ENCODE measurements at places on chromosomes 1 and 21.

GRCh38 chr1:167751676-167752075 lies 29.9 kb downstream of the MPZL1 start:
- no peak for DNase-seq

DNA sequence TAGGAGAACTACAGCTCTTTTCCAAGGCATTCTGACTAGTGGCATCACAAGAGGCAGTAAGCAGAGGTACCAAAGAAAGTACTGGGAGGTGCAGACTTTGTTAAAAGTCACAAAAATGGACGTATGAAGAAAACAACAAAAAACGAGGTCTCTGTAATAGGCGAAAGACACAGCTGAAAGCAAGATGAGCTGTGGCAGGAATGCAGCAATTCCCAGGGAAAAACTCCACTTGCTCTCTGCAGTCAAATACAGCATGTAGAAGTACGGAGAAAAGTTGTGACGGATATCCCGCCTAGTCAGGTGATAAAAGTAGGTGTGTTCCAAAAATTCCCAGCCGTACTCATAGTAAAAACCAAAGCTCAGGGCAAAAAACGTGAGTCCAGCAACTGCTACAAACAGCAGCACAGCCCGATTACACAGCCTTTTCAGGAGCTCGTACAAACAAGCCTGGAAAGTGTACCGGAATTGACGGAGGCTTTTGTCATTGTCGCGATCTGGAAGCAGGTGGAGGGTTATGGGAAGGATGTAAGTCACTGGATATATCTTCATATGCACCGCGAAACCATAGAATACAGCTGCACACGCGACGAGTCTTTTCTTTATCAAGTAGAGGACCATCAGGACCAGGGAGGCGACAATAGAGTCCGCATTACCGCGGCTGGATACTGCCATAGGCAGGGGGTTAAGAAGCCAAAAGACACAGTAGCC lies 979 bp downstream of the PIGM start:
- peak; percentile 49 for DNase-seq

- no peak for DNase-seq
Measured at GRCh38 chr1:156291226-156292061, 4.0 kb downstream of the GLMP start.

DNA sequence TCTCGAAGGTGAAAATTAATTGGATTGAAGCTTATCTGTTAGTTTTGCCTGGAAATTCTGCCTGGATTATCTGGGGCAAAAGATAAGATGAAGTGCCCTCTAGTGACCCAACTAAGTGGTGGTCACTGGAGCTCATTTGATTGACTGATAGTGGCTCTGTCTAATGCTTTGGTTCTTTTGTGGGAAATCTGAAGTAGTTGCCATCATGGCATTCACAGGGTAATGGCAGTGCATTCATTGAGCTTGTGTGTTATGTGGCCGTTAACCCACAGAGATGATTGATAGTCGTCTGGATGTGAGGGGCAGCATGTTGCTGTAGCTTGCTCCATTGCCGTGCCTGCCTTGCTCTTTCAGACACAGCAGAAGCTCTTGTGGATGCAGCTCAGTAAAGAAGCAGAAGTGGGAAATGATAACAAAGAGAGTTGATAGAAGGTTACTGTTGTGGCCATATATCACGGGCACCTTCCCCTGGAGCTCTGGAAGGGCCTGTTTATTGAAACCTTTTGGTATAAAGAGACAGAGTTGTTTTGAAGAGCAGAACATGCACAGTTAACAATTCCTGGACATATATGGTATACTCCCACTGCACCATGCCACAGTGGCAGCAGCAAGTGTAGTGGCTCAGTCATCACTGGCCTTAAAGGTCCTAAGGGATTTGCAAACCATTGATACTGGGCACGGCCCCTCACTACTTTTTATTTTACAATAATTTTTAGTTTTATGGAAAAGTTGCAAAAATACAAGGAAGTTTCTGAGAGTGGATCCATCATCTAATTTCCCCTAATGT lies 42.0 kb downstream of the CXADR start:
- peak; percentile 43 for DNase-seq

- peak; percentile 76 for DNase-seq
Measured at GRCh38 chr1:233025567-233025966, 75.2 kb downstream of the NTPCR start.

- DNase-seq, result no peak
Measured at GRCh38 chr1:64051796-64052195, 151.6 kb upstream of the UBE2U start.

GRCh38 chr1:47972864-47973432 lies 24.2 kb downstream of the TRABD2B start:
- no peak for DNase-seq

DNA sequence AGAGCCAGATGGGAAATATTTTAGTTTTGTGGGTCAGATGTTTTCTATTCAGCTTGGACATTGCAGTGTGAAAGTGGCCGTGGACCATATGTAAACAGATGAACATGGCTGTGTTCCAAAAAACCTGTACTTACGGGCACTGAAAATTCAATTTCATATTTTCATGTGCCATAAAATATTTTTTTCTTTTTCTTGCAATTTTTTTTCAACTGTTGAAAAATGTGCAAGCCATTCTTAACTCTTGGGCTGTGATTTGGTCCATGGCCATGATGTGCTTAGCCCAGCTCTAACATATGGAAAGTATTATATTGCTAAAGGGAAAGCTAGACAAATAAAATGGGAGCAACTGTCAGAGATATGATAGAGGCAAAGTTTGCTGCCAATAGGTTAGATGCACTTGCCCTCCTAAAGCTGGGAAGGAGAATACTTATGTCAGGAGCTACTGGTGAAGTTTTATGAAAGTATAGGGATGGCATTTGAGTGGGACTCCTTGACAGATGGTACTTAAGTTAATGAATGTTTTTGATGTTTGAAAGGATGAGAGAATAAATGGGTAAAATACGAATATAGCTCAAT lies 240.3 kb downstream of the RYR2 start:
- DNase-seq, result no peak

DNA sequence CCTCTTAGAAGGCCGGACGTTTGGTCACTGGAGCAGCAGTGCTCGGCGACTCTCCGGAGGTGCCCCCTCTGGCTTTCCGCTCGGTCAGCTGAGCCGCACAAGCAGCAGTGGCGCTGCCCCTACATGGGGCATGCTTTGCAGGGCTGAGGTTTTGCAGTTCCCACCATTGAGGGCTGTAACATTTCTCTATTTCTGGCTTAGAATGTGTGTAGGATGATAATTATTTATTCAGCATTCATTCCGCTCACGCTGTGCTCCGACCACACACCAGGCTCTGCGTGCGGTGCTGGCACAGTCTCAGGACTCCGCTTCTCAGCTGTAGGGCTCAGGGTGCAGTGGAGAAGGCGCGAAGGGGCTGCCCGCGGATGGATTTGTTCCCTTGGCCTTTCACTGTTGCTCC lies 119.5 kb downstream of the PCBP3 start:
- DNase-seq, result no peak

- DNase-seq, result no peak
Measured at GRCh38 chr1:44422161-44422560, 17.1 kb downstream of the RNF220 start.

DNA sequence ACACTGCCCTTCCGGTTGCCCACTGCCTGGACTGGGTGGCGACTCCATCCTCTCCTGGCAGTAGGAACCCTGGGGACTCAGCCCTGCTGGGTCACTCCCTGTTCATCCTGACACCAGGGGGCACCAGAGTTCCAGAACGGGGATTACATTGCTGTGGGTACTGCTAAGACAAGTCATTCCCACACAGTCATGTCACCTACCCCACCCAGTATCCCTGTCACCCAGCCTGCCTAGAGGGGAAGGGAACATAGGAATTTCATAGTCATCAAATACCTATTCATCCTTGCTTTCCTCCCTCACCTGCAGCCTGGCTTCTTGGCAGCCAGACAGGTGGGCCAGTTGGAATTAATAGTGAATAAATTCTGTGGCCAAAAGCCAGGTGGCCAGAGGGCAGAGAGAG lies 9.8 kb upstream of the SFN start:
- peak; percentile 88 for DNase-seq

DNA sequence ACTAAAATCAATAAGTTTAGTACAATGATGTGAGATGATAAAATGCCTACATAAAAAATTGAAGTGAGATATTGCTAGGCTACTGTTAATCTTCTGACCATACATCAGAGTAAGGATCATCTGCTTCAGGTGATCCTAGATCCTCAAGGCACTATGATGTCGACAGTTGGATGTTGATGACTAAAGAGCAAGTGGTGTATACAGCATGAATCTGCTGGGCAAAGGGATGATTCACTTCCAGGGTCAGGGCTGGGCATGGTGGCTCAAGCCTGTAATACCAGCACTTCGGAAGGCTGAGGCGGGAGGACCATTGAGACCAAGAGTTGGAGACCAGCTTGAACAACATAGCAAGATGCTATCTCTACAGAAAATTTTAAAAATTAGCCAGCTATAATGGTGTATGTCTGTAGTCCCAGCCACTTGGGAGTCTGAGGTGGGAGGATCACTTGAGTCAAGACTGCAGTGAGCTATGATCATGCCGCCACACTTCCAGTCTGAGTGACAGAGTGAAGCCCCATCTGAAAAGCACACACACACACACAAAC lies 24.6 kb downstream of the NUF2 start:
- DNase-seq, result peak; percentile 3

- no peak for DNase-seq
Measured at GRCh38 chr1:36525166-36525565, 42.5 kb upstream of the CSF3R start.

All from RWPE1 (cell line).